Stimulated activated CD4-positive, alpha-beta T cell treated with anti-CD3 and anti-CD28 coated beads, Interleukin-15, amount 100 ng/mL, for 48 hours (primary cell): ENCODE measurements at places on chromosomes 7 and 10.

GRCh38 chr7:82818171-82818570 lies 344.5 kb downstream of the PCLO start:
- DNase-seq, result no peak

DNA sequence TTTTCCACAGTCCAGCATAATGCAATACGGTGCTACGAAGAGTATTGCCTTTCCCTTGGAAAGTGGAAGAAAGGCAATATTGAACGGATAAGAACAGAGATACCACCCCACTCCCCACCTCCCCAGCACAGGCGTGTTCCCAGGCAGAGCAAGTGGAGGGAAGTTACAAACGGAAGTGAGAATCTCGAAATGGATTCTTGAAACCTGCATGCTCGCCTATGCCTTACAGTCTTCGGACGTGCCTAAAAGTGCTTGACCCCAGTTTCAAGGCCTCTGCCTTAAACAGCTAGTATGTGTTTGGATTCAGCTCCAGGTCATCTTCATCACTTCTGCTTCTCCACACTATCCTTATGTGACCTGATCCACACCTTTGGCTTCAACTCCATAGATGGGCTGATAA lies 35.0 kb upstream of the USP6NL start:
- DNase-seq, result no peak

- no peak for DNase-seq
Measured at GRCh38 chr10:11901833-11902475, 78.8 kb downstream of the PROSER2 start.

DNA sequence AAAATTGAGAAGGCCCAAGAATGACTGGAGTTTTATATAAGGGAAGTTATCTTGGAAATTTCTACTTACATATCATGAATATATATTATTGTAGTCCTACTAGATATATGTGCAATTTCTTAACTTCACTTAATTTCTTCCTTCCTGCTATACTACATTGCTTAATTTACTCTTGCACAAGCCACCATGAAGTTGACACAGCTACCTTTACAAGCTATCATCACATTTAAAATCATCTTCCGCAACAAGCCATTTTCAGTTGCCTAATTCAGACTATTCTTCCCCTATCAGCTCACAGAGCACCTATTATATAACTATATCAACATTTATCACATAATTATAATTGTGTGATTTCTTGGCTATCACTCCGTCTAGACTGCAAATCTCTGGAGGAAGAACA lies 418.4 kb downstream of the PARD3 start:
- DNase-seq, result no peak

DNA sequence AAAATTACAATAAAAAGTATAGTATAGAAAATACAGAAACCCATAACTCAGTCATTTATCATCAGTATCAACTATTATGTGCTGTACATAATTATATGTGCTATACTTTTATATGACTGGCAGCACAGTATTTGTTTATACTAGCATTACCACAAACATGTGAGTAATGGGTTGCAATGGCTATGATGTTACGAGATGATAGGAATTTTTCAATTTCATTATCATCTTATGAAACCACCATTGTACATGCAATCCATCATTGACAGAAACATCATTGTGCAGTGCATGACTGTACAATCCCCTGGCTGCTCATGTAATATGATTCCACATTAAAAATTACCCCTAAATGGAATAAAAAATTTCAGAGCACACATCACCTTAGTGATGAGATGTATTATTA lies 55.7 kb upstream of the TMEM229A start:
- DNase-seq, result no peak

- no peak for DNase-seq
Measured at GRCh38 chr7:78510580-78511188, 712.1 kb downstream of the PHTF2 start.

- no peak for DNase-seq
Measured at GRCh38 chr10:112216966-112217365, 33.4 kb upstream of the GPAM start.
